Activated CD4-positive, alpha-beta memory T cell treated with anti-CD3 and anti-CD28 coated beads, Interleukin-2, amount 10 ng/mL, durations not matched to agents 7 days and 5 days (primary cell): ENCODE measurements at places on chromosomes 6 and 20. TPM values are rescaled to one million over a fixed set of nuclear protein-coding genes. Genes with fewer than 3 reads are reported as not detected.

DNA sequence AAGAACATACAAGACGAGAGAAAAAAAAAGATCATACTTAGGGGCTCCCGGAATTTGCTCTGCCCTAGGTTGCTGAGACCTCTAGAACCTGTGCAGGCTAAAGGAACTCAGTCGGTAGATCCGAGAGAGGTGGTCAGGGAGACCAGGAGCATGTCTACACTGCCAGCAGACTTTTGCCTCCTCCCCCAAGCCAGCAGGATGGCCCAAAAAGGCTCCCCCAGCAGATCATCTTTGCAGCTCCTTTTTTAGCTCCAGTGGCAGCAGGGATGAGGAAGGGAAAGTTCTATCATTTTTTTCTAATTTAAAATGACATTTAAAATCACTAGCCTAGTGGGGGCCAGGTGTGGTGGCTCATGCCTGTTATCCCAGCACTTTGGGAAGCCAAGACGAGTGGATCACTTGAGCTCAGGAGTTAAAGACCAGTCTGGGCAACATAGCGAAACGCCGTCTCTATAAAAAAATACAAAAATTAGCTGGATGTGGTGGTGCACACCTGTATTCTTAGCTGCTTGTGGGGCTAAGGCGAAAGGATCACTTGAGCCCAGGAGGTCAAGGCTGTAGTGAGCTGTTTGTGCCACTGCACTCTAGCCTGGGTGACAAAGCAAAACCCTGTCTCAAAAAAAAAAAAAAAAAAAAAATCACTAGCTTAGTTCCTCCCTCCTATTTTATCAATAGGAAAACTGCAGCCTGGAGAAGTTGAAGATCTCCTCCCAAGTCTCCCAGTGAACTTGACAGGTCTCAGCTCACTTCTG lies 69.3 kb upstream of the MYL9 start:
- no peaks in the 10 kb centered on the region for H3K27me3 ChIP-seq
- peaks cover 7% of the 10 kb centered on the region for H3K36me3 ChIP-seq
- peaks cover 65% of the 10 kb centered on the region for H3K4me1 ChIP-seq
- DNase-seq = no peak

DNA sequence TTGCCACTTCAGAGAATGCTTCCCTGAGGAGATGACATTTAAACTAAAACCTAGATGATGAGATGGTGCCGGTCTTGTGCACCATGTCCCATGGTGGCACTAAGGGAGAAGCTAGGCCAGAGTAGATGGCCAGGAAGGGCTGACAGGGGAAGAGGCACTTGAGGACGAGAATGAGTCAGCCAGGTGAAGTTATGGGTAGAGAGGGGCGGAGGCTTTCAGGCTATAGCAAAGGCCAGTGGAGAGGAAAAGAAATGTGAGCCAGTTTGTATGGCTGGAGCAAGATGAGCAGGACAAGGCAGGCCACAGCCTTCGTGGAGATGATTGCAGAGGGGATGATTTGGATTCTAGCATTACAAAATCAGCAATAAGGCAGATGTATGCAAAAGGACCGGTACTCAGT lies 44.7 kb upstream of the ADGRF4 start:
- peaks cover 9% of the 10 kb centered on the region for H3K4me1 ChIP-seq
- H3K27me3 ChIP-seq = peaks cover 5% of the 10 kb centered on the region
- no peak overlapping the region for H3K4me3 ChIP-seq
- H3K27ac ChIP-seq = no peak overlapping the region
- no peak for DNase-seq
- H3K36me3 ChIP-seq = no peaks in the 10 kb centered on the region

The TREML4 gene
- total RNA-seq = not detected

- no peaks in the 10 kb centered on the region for H3K36me3 ChIP-seq
- no peak overlapping the region for H3K4me3 ChIP-seq
- no peak overlapping the region for H3K27ac ChIP-seq
- H3K27me3 ChIP-seq = no peaks in the 10 kb centered on the region
Measured at GRCh38 chr6:140174524-140174923, 800.1 kb upstream of the CITED2 start.

DNA sequence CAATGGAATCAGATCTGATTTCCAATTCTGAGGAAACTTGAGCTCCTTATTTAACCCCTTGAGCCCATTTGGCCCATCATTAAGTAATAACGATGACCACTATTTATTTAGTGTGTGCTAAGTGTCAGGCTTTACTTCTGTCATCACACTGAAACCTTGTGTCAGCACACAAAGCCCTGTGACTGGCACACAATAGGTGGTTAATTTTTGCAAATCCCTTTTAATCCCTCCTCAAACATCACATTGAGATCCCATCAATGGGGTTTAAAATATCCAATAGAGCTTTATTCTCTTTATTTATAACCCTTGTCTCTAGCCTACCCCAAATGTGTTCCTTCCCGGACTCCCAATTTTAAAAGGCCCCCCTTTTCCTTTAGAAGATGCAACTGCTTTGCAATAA lies 656.8 kb upstream of the CHD6 start:
- DNase-seq = no peak
- no peak overlapping the region for H3K27ac ChIP-seq
- no peak overlapping the region for H3K4me3 ChIP-seq
- H3K4me1 ChIP-seq = no peaks in the 10 kb centered on the region

- H3K27ac ChIP-seq = no peak overlapping the region
- no peaks in the 10 kb centered on the region for H3K27me3 ChIP-seq
- peaks cover 48% of the 10 kb centered on the region for H3K36me3 ChIP-seq
- DNase-seq = no peak
- H3K4me1 ChIP-seq = peaks cover 66% of the 10 kb centered on the region
Measured at GRCh38 chr20:34001378-34001777, 7.7 kb downstream of the RALY start.

The ARMC12 gene
- total RNA-seq = 0.40 TPM

The TSHZ2 gene
- 7.1 TPM for total RNA-seq

GRCh38 chr20:6028818-6029217 lies 25.0 kb downstream of the LRRN4 start:
- H3K36me3 ChIP-seq = peaks cover 44% of the 10 kb centered on the region
- H3K27ac ChIP-seq = no peak overlapping the region
- peaks cover 17% of the 10 kb centered on the region for H3K4me1 ChIP-seq

- no peaks in the 10 kb centered on the region for H3K27me3 ChIP-seq
- peaks cover 11% of the 10 kb centered on the region for H3K4me1 ChIP-seq
- H3K27ac ChIP-seq = no peak overlapping the region
- H3K36me3 ChIP-seq = peaks cover 30% of the 10 kb centered on the region
Measured at GRCh38 chr6:157314705-157315321, 8.5 kb downstream of the TMEM242 start.

The CAGE1 gene
- total RNA-seq = not detected

The IP6K3 gene
- not detected for total RNA-seq
